Fibroblast of skin of right quadriceps (primary cell): ENCODE measurements at places on chromosomes 3 and 15.

GRCh38 chr15:90264671-90265070 lies 801 bp upstream of the NGRN start:
- no peak for DNase-seq

- DNase-seq, result peak; percentile 45
Observed at GRCh38 chr3:48157950-48158376, 30.3 kb downstream of the CDC25A start.

DNA sequence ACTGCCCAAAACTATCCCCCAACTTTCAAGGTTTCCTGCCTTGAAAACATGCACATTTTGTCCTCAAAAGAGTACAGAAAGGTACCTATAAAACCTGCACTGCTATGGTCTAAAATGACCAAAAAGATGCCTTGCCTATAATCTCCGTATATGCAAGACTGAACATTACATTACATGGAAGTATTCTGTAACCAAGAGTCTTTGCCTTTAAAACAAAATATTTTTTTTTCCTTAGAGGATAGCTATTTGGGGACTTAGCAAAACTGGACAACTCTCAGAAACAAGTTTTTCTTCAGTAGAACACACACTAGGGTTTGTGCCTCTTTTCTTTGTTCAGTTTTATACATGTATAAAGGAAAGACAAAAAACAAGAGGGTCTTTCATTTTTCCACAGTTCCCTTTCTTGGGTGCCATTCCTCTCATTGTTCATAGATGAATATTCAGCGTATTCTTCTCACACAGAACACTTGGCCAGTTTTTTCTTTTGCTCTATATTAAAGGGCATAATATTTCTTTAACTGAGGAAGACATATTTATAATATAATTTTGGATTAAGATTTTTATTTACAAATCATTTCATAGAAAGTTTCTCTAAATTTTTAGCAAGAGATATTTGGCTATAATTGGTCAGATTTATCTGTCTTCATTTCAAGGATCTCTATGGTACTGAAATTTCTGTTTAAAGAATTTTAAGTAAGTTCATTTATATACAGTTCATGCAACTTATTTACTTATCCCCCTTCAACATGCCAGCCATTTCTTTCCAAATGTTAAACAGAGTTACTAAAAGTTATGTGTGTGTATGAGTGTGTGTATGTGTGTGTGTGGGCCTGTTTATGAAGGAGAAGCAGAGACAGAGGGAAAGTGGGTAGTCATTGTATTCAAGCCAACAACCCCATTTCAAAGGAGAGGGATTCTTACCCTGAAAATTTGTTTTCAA lies 142.6 kb downstream of the ZBTB20 start:
- DNase-seq, result no peak

- DNase-seq, result no peak
Observed at GRCh38 chr3:46372492-46373359, 2.0 kb downstream of the CCR5 start.

- DNase-seq, result peak; percentile 53
Observed at GRCh38 chr3:15964605-15965442, 167.0 kb upstream of the ANKRD28 start.

DNA sequence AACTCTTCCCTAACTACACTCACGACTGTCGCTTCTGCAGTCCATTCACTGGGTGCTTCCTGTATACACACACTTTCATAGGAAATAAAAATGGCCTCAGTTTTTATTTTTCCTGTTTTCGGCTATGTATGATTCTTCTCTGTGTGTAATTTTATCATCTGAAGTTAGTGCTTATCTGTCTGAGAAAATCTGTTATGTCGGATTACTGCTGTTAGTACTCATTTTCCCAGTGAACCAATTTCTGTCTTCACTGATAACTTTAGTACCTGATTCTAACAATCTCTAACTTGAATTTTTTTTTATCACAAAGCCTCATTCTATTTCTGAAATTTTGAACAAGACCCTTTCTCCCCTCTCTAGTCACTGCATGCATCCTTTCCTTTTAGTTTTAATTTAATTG lies 20.9 kb downstream of the RAB5A start:
- DNase-seq, result no peak

DNA sequence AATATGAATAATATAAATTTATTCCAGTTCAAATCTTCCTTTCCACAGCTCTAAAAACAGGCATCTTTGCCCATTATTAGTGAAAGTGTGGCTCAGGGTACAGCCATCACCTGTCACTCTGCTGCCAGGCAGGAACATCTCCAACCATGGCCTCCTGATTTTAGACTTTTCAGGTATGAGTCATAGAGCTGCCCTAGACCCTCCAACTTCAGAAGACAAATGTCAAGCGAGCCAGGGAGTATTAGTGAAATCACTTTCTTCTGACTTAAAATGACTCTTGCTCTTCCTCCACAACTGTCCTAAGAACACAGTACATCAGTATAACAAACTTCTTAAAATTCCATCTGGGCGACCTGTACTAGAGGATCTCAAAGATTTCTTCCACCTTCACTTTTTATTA lies 78.1 kb upstream of the AKAP13 start:
- no peak for DNase-seq

DNA sequence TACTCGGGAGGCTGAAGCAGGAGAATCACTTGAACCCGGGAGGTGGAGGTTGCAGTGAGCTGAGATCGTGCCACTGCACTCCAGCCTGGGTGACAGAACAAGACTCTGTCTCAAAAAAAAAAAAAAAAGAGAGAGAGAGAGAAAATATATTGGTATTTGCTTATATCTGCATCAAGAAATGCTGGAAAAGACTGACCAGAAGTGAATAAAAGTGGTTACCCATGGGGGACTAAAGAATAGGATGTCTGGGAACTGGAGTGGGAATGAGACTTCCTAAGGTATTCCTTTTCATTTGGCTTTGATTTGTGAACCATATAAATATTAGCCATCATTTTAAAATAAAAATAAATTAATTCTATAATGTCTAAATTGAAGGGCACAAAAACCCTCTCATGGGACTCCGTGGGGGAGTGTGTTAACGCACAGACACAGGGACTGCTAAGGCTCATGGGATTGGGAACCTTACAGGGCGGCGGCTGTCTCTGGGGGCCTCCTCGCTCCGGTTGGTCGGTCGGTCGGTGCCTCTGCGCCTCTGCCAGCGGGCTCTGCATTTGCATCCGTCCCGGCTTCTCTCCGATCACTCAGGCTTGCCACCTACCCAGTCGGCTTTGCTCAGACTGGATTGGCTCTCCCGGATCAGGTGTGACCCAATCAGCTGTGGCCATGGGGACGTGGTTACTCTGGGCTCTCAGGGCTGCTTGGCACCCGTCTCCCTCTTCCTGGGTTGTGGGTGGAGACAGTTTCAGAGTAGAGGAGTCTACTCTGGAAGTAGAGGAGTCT lies 12.7 kb upstream of the TSPAN3 start:
- DNase-seq, result peak; percentile 32

DNA sequence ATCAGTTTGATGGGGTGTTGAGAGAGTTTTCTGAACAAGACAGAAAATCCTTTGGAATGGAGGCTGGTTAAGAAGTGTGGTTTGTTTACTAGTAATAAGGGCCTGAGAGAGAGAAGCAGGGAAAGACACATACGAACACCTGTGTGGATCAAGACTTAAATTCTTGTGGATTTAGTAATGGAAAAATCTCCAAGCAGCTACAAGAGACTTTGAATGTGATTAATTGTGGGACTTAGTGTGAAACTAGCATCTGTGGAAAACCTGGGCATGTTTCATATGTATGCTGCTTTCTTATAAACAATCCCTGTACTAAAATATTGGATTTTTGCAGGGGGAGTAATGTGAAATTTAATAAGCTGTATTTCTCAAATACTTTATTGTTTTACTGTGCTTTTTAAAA lies 399.1 kb downstream of the SI start:
- no peak for DNase-seq

GRCh38 chr3:73432023-73432705 lies 192.6 kb downstream of the PDZRN3 start:
- DNase-seq, result peak; percentile 47

GRCh38 chr3:73626106-73626505 lies 1.4 kb upstream of the PDZRN3 start:
- peak; percentile 69 for DNase-seq

GRCh38 chr15:66722757-66723540 lies 20.9 kb downstream of the SMAD6 start:
- no peak for DNase-seq

DNA sequence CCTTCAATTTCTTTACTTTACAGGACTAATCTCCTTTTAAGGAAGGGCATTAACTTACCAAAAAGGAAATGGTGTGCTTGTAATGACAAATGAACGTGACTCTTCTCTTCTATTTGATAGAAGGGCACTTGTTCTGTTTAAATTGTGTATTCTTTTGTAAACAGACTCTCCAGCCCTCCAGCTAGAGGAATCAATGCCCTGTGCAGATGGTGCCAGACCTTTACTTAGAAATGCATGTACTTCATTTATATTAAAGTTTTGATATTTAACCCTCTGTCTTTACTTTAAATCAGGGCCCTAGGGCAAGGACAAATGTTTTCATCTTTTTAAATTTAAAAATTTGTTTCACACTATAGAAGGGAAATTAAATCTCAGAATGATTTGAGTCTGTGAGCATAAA lies 355.1 kb downstream of the GBE1 start:
- no peak for DNase-seq

GRCh38 chr3:58237941-58238681 lies 519 bp downstream of the ABHD6 start:
- DNase-seq, result peak; percentile 19

GRCh38 chr3:114527036-114527644 lies 233.3 kb downstream of the TIGIT start:
- DNase-seq, result peak; percentile 20

DNA sequence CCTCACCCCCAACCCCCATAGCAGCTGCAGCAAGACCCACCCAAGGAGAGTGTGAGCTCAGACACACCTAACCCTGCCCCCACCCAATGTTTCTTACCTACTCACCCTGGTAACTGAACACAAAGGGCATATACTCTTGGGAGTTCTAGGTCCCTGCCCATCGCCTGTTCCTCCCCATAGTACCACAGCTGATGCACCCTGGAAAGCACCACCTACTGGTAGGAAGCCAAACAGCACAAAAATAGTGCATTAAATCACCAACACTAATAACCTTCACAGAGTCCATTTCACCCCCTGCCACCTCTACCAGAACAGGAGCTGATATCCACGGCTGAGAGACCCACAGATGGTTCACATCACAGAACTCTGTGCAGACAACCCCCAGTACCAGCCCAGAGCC lies 245.2 kb downstream of the EFHB start:
- no peak for DNase-seq

GRCh38 chr15:100394736-100395440 lies 53.1 kb upstream of the ADAMTS17 start:
- no peak for DNase-seq

DNA sequence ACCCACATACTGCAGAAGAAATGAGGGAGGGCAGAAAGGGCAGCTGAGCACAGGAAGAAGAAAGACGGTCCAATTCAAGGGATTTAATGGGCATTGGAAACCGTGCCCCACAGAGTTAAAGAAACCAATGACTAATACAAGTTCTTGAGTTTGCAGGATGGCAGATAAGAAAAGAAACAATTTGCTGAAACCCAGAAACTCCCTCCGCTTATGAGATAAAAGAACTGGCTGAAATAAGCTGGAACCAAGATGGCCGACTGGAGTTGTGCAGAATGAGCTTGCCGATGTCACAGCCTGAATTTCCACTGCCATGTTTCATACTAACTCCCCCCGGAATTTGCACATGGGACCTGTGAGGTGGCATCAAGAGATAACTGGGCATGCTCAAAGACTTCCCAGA lies 47.1 kb downstream of the SCAP start:
- no peak for DNase-seq

- DNase-seq, result no peak
Observed at GRCh38 chr3:98782824-98783500, 19.8 kb downstream of the ST3GAL6 start.

- no peak for DNase-seq
Observed at GRCh38 chr3:77304700-77305021, 264.8 kb downstream of the ROBO2 start.

GRCh38 chr3:50652709-50653108 lies 22.0 kb upstream of the DOCK3 start:
- DNase-seq, result no peak

DNA sequence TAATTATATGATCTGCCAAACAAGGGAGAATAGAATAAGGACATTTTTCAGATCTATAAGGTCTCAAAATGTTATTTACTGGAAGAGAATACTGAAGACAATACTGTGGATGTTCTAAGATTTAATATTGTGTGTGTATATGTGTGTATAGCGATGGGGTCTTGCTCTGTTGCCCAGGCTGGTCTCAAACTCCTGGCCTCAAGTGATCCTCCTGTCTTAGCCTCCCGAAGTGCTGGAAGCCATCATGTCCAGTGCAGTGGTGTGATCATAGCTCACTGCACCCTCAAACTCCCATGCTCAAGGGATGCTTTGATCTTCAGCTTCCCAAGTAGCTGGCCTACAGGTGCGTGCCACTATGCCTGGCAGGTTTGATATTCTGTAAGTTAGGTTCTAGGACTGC lies 91.3 kb downstream of the NBEAL2 start:
- no peak for DNase-seq

GRCh38 chr3:72675243-72675642 lies 173.0 kb downstream of the SHQ1 start:
- no peak for DNase-seq

DNA sequence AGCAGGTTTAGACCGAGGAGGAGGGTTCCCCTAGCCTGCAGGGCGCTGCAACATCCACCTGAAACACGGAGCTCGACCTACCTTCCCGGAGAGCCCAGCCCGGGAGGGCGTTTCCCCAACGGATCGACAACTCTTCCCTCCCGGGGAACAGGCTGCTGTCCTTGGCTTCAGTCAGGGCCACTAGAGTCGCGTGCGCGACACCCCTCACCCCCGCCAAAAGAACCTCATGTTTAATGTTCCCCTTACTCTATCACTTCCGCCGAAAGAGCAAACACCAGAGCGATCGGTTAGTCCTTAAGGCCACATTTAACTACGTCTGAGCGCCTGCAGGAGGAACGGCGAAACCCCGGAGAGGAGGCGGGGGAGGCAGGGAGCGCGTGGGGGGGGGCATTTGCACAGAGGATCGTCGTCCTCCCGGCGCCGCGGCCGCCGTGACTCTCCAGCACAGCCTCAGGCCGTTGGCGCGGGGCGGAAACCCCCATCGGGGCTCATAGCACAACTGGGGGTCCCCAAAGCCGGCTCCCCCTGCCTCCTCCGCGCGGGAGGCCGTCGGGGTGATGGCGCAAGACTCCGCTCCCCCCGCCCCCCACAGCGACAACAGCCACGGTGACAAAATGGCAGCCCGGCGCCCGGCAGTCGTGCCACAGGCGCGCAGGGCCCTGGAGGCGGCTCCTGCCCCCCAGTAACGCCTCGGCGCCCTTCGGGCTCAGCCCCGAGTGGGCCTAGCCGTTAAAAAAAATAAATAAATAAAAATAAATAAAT lies 3.2 kb downstream of the ANP32A start:
- peak; percentile 68 for DNase-seq

- DNase-seq, result no peak
Observed at GRCh38 chr3:52193065-52193464, 4.9 kb upstream of the ALAS1 start.

GRCh38 chr15:64792282-64792681 lies 16.9 kb upstream of the RBPMS2 start:
- DNase-seq, result no peak

DNA sequence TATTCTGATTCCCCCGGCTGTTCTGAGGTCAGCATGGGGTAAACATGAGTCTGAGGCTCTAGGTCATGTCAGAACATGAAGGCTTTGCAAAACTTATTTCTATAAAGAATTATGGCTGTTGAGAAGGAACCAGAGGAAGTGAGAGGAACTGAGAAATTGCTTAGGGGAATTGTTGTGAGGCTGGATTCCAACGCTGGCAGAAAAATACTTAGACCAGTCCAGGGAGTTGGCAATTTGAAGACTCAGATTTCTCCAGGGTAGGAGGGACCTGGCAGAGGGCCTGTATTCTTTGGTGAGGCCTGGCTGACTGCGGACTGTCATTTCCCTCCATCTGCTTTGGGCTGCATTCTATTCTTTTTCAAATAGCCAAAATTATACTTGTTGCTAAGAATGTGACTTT lies 155.5 kb downstream of the PLD1 start:
- peak; percentile 40 for DNase-seq
